Activated CD4-positive, alpha-beta T cell treated with anti-CD3 and anti-CD28 coated beads for 36 hours (primary cell): ENCODE measurements at places on chromosomes 2 and 18.

DNA sequence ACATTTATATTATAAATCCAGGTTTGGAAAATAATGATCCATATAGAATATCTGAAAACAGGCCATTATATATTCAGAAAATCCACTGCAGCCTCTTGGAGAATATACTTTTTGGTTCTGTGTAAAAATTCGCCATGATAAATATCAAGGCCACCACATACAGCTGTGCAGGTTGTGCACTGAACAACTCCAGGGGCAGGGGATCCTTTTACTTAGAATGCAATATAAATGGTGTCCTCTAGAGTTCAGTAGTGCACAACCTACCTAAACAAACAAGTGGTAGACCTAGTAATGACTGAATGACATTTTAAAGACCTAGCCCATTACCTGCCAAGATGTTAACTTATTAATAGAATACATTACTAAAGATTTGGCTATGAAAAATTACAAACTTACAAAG lies 22.4 kb downstream of the MOGAT1 start:
- DNase-seq: no peak

- no peak for DNase-seq
Measured at GRCh38 chr2:199716807-199717586, 134.0 kb downstream of the FTCDNL1 start.

GRCh38 chr18:23922939-23923338 lies 91.6 kb upstream of the TTC39C start:
- DNase-seq: no peak

DNA sequence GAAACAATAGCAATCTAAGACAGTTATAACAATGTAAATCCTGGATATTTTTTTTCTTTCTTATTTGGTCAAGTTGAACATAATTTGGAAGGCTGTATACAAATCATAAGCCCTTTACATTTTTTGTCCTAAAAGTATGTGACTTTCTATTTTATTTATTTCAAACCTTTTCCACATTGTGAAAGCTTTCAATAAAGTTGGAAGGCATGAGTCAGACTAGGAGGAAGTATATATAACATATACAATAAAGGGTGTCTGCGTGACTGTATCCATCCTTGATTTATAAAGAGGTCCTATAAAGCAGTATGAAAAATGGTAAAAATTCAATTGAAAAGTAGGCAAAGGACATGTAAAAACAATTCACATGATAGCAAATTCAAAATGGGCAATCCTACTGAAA lies 44.4 kb downstream of the CRACDL start:
- DNase-seq: no peak

DNA sequence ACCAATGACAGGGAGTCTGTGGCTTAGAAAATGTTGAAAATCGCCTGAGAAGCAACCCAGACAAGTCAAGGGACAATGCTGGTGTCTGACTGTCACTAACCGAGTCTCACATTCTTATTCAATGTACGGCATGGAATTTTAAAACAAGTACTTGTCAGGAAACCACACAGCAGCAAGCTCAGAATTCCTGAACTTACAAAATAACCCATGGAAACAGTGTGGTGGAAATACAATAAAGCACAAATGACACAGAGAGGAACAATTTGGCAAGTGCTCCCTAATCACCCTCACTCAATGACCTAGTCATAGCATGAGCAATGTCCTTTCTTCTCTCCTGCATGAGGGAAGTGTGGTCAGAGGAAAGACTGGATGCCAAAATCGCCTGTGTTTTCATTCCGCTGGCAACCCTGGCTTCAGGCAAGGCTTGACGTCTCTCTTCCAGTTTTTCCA lies 154.0 kb downstream of the SATB2 start:
- no peak for DNase-seq

GRCh38 chr2:175175320-175175719 lies 6.2 kb downstream of the ATP5MC3 start:
- no peak for DNase-seq

- peak; percentile 47 for DNase-seq
Measured at GRCh38 chr2:207155516-207156444, 10.0 kb downstream of the KLF7 start.

DNA sequence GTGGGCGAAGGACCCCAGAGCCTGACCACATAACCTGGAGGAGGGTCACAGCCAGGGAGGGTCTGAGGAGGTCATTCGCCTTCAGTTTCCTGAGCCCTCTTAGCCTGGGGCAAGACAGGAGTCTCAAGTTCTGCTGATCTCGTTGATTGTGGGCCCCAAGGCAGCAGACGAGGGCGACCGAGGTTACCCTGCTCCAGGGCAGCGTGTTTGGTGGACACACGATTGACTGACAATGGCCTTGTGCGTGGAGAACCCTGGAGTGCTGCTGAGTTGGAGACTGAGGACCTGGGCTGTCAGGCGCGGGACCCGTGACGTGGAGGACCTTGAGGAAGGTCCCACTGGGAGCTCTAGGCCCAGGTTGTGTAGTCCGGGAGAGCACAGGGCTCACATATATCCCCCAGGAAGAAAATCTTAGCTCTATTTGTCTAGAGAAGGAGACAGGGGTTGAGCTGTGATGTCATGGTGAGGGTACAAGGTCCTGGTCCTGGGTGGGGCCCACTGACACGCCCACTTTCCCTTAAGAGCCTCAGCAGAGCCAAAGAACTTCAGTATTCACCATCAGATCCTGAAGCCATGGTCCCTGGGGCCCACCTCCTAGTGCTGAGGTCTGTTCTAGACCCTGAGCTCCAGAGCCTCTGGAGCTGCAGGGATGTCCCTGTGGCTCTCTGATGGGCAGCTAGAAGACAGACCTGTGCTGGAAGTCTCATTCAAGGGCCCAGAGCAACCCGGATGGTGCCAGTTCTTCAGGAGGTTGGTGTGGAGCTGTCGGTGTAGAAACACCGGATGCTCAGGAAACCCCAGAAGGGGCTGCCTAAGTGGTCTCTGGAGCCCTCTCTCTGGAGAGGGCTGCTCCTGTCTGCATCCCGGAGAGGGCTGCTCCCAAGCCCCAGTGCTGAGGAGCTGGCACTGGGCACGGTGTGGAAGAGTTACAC lies 53.1 kb downstream of the DYSF start:
- no peak for DNase-seq

DNA sequence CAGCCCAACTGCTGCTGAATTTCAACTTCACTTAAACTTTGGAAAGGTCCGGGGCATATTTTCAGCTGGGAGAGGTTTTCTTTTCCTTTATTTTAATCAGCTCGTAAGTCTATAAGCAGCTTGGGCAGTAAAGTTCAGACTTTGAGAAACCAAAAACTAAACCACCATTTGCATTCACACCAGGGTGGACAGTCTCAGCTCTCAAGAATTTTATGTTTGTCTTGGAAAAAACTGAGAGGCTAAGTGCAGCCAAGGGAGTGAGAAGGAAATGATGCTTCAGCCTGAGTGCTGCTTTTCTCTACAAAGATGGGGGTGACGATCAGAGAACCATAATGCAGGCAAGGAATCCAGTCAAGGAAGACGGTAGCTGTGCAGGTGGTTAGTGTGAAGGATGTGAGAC lies 30.2 kb downstream of the MCFD2 start:
- DNase-seq: no peak

GRCh38 chr2:216315802-216316603 lies 56.3 kb downstream of the MARCHF4 start:
- DNase-seq: peak; percentile 21
